HepG2 (cell line): ENCODE measurements at places on chromosomes 3 and 15.

GRCh38 chr3:168036619-168037018 is 59.1 kb downstream of the GOLIM4 start:
- DNase-seq = no peak

DNA sequence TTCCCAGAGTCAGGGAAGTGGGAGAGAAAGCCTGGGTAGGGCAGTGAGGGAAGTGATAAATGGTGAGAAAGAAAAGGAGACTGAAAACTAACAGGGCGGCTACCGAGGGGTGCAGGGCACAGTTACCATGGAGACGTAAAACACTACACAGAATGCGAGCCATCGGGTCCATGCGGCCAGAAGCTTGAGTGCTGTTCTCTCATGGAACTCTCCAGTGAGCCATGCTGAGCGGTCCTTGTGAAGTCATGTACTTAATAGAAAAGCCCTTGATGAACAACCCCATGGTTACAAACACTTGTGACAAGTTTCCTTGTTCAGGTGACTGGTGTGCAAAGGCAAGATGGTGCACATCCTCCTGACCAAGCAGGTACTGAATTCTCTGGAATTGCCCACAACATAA is 3.7 kb upstream of the PLA2G4F start:
- DNase-seq = no peak

GRCh38 chr3:163983940-163984339 is 1094.4 kb downstream of the SI start:
- DNase-seq = no peak

- peak; percentile 47 for DNase-seq
These were observed 3.9 kb upstream of the FSIP1 start for GRCh38 chr15:39786447-39787056.

DNA sequence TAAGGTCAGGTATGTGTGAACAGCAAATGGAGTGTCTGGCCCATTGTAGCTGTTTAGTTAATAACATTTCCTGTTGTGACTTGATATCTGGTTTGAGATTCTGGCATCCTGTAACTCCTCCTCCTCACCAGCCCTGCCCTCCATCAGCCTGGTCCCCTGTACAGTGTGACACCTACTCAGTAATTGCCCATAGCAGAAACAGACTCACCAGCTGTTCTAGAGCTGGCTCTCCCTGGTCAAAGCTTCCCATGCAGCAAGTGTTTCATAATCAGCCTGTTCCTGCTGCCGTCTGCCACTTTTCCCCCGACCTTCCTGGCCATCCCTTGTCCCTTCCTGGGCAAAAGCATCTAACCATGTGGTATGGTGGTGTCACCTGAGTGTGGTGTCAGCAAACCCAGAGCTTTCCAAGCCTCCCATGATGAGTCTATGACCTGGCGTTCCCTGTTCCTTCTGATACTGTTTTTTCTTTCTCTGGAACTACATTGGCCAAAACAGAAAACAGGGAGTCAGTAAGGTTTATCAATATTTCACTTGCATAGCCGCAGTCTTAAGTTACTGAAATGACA is 55.4 kb downstream of the B3GALNT1 start:
- DNase-seq = no peak
